ENCODE measurements at places on chromosomes 2 and 18.

- no peak for DNase-seq
Measured at GRCh38 chr2:140200307-140200706, 1420.1 kb upstream of the NXPH2 start.

- no peak for DNase-seq
Measured at GRCh38 chr18:40751186-40751585, 1203.8 kb upstream of the PIK3C3 start.

DNA sequence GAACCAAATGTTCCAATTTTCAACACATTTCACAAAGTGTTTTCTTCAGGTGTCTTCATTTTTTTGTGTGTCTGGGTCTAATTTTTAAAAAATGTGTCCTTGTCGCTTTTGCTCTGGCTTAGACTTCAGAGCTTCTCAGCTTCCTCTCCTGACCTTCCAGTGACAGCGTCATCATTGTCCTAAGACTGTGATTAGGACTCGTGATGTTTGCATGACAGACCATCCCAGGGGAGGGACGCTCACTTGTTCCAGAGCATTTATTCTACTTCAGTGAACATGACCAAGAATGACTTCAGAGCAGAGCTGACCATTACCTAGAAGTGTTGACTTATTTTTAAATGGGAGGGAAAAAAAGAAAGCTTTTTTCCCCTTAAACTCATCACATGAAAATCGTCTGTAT, 591.9 kb downstream of the IRS1 start:
- no peak for DNase-seq

DNA sequence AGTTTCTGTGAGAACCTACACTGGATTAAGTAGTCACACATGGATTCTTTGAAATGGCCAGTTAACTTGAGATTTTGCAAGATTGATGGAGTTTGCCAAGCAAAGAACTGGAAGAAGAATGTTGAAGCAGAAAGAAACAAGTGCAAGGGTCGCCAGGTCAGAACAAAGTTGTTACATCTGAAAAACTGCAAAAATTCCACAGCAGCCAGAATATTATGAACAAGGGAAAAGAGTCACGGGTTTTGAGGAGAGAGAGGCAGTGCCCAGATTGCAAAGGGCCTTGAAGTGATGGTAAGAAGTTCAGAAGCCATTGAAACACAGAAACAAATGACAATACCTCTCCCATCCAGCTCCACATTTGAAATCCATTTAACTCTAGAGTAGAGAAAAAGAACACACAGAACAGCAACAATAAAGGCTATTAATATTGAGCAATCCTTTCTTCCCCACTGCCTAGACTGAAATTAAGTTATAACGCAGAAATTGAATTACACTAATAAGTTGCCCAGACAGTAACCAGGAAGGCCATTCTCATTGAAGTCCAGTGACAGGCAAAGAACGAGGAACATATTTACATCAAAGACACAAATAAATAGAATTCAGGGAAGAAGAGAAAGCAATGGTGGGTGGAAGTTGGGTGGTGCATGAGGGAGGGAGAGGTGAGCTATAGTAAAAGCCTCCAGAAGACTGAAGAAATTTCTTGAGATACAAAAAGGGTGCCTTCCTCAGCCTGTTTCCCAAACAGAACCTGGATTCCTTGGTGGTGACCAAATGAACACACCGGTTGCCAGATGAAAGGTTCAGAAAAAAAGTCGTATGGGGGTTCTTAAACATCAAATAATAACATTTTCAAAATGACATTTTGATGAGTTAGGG, 80.6 kb downstream of the ARHGAP15 start:
- no peak for DNase-seq

Data from activated naive CD4-positive, alpha-beta T cell treated with anti-CD3 and anti-CD28 coated beads for 36 hours (primary cell).